ENCODE measurements at places on chromosomes 7 and 10. TPM values are rescaled to one million over a fixed set of nuclear protein-coding genes. Genes with fewer than 3 reads are reported as not detected.

Gene ASAH2B
- 0.74 TPM for total RNA-seq

- no peak for DNase-seq
These were observed 901 bp upstream of the CCNY start for GRCh38 chr10:35335133-35336083.

DNA sequence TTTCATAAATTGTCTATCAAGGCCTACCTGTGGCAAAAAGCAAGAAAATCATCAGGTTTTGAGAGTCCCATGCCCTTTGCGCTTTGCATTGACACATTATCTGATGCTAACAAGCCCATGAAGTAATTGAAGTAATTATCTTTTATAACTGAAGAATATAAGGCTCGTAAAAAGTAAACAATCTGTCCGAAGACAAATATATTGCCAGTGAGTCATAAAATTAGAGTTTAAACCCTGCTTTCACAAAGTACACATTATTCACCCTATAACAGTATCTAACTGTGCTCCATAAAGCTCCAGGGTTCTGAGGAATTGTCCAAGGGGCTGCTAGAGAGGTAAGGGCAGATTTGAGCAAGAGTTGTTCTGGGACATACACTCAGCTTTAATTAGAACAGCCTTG is 102.3 kb upstream of the PPP1R3A start:
- DNase-seq, result no peak

- DNase-seq, result no peak
These were observed 252.4 kb upstream of the TPK1 start for GRCh38 chr7:145088111-145088745.

- no peak for DNase-seq
These were observed 27.7 kb upstream of the CAMK1D start for GRCh38 chr10:12321641-12322040.

Gene LRRN3
- total RNA-seq, result 0.98 TPM

- DNase-seq, result no peak
These were observed 30.3 kb upstream of the HERPUD2 start for GRCh38 chr7:35725280-35725680.

DNA sequence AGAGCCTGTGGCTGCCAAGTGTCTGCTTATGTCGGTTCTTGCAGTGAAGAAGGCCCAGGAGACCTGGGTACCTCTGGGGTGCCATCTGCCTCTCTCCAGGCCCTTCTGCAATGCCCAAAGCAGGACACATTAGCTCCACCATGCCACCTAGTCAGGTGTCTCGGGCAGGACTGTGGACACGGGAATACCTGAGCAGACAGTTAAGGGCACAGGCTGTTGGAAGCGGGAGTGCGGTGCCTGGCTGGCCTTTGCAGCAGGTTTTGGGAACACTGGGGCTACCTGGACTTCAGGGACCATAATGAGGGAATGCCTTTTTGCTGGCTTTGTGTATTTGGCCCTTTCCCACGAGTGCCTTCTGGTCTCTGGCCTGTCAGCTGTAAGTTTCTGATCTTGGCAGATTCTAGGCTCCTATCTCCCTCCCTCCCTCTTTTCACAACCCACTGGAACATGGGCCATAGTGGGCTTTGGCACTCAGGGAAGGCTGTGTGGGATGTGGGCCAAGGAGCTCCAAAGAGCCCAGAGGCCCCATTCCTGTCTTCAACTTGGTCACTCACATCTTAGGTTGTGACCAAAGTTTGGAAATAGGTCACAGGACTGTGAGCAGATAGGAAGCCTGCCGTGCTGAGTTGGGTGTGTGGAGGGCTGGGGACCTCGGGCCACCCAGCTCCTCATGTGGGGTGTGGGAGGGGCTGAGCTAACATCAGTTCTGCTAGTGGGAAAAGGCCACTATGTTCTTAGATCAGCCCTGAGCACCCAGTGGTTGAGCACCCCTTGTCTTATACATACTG is 41.5 kb upstream of the CXCL12 start:
- peak; percentile 70 for DNase-seq

- DNase-seq, result no peak
These were observed 83.4 kb upstream of the SEMA3E start for GRCh38 chr7:83732305-83732704.

GRCh38 chr7:114243646-114244045 is 171.0 kb upstream of the FOXP2 start:
- DNase-seq, result no peak

DNA sequence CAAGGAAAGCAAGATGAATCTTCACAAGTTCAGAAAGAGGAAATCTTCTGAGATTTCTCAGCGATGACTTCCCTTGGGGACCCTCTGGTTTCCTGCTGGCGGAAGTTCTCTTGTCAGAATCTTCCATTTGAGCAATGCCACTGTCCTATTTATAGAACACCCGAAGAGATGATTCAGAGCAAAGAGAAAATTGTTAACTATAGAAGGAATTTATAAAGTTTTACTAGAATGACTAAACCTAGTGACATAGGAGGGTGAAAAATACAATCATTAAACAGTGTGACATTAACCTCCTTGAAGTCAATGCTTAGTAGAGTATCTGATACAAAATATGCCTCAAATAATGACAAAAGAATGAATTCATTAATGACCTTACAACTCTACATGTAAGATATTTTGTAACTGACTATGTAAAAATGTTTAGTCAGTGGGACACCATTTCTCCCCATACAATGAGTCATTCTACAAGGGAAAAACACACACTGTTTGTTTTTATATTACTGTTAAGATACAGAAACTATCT is 206.5 kb upstream of the CNTNAP2 start:
- DNase-seq, result no peak

- DNase-seq, result no peak
These were observed 5.7 kb downstream of the ANK3 start for GRCh38 chr10:60384011-60384410.

- DNase-seq, result no peak
These were observed 427.4 kb upstream of the MGMT start for GRCh38 chr10:129039406-129040370.

DNA sequence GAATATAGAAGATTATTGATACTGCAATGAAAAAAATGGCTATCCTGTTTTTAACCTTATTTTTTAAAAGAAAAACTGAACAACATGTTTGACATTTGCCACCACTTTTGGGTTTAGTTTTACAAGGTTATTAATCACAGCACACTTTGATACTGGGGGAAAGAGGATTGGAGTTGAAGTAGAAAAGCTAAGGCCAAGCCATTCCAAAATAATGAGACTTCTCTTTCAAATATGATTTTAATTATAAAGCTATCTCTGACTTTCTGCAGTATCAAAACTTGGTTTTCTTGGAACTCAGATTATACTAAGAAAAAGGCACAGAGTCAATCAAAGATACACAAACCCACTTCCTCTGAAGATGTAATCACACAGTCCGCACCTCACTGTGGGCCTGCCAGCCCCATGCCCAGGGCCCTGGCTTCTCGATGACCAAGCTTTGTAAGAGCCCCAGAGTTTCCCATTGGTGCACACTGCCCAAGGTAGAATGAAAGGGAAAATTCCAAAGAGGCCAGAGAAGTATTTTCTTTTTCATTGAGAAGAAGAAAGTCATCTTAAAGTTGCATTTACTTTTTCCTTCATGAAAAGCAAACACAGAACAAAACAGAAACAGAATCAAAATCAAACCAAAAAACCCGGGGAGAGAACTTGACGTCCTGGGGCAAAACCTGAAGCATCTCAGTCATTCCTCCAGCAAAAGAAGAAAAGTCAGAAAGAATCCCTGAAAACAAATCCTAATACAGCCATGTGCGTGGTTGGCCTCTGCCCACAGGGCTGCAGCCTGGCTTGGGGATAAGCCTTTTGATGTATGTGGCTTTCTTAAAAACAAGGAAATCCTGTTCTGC is 187.7 kb upstream of the KLF6 start:
- DNase-seq, result no peak

Gene OR2A5
- total RNA-seq, result not detected

DNA sequence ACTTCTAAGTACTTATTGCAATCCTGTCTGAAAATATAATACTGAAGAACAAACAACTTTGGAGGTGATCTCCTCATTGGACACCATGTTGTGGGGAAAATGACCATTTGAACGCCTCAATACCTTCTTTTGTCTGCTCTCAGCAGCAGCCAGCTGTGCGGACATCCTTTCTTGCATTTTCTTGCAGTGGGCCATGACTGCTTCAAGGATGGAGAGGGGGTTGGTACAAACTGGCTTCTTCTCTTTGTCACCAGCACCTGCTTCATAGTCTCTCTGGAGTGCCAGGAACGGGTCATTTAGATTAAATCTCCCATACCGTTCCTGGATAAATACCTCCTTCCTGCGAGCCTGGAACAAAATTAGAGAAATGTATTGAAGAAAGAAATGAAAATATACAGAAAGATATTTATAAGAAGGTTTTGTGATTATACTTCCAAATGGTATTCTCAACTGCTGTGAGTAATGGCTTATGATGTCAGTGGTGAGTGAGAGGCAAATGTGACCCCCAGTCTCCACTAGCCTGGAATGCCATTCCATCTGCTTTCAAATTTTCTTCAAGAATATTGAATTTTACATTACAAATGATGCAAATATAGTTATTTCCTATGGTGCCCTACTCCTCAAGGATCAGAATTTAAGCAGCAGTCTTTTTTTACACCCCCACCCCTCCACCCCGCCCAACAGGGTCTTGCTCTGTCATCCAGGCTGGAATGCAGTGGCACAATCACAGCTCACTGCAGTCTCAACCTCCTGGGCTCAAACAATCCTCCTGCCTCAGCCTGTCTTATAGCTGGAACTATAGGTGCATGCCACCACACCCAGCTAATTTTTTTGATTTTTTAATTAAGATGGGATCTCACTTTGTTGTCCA is 62.4 kb downstream of the CTTNBP2 start:
- DNase-seq, result no peak

- DNase-seq, result no peak
These were observed 235.5 kb downstream of the TNS3 start for GRCh38 chr7:47346377-47346914.

Gene UPK3B
- total RNA-seq, result 2.7 TPM

- DNase-seq, result no peak
These were observed 259.7 kb upstream of the FERD3L start for GRCh38 chr7:19404912-19405329.

GRCh38 chr10:91549262-91549661 is 83.6 kb downstream of the PPP1R3C start:
- no peak for DNase-seq

- no peak for DNase-seq
These were observed 325.6 kb upstream of the MAGI2 start for GRCh38 chr7:79778786-79779770.

GRCh38 chr10:75611172-75611992 is 180.0 kb downstream of the LRMDA start:
- no peak for DNase-seq

Gene KIF20B
- 2.5 TPM for total RNA-seq

GRCh38 chr10:108319434-108320222 is 1155.1 kb upstream of the SORCS1 start:
- DNase-seq, result no peak

DNA sequence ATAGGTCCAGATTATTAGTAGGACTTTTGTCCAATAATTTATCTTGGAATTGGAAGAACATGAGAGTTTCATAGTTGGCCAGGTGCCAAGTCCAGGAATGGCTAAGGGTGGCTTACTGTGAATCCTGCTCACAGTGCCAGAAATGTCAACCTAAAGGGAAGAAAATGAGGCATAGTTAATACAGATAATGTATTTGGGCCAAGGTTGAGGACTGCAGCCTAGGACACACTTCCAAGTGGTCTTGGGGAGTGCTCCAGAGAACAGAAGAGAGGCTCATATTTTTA is 78.2 kb downstream of the MAPK8 start:
- no peak for DNase-seq

Measured in vagina (tissue), 2 donors.